Central memory CD4-positive, alpha-beta T cell (primary cell): ENCODE measurements at places on chromosomes 2 and 18.

GRCh38 chr2:189175869-189176433 is 3.6 kb downstream of the COL5A2 start:
- DNase-seq = no peak

GRCh38 chr18:78911751-78912283 is 67.8 kb upstream of the SALL3 start:
- DNase-seq = no peak

GRCh38 chr2:127182626-127183458 is 37.3 kb downstream of the CYP27C1 start:
- no peak for DNase-seq

- DNase-seq = peak; percentile 48
These were observed 972 bp upstream of the DLX2 start for GRCh38 chr2:172103471-172104272.

GRCh38 chr2:22628221-22628620 is 756.8 kb upstream of the KLHL29 start:
- DNase-seq = no peak

DNA sequence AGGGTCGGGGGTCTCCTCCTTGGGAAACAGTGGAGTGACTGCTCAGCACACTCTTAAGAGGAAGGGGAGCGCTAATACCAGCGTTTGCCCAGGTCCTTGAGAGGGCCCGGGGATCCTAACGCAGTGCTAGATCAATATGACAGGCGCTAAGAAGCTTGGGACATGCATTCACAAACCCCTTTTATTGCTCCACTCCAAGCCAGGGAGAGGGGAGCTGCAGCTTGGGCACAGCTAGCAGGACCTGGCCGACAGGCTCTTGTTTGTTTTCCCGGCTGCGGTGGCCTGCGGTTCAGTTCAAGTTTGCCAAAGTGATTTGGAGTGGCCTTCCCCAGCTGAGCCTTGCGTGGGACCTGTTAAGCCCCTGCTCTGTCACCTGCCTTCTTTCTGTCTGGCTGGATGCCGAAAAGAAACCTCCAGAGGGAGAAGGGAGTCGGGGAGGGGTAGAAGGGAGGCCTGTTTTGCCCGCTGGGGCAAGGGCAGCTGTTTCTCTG is 152.1 kb downstream of the GLI2 start:
- DNase-seq = no peak

DNA sequence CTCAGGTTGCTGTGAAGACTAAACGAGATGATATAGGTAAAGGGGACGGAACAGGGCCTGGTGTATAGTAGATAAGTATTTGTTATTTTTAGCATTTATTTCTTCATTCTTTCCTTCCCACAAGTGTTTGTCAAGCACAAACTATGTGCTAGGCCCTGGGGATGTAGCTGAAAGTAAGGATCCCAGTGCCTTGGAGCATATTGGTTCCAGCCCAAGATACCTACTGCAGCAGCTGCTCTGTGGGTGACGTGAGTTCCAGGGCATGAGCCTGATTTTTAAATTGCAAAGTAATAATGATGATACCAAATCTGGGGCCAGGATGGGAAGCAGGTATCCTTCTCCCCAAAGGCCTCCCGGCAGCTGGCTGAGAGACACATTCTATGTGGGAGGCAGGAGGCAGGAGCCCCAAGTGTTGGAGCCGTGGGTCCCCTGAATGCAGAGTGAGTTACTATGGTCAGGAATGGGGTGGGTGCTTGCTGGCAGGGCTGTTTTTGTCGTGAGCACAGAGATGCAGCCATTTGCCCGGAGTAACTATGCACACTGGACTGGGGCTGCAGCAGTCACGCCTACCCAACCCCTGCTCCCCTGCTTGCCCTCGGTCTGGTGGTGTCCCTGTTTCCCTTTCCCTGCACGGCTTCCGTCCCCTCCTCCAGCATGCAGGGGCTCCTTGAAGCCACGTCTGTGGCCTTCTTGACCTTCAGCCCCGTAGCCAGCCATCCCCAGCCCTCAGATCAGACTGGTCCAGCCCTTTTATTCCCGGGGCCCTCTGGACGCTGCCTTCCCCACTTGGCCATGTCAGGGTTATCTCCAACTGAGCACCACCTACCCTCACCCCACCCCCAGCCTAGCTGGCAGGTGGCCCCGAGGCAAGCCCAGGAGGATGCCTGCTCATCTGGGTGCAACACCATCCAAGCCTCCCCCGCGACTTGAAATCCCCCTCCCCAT is 52.4 kb downstream of the INHBB start:
- DNase-seq = no peak

- DNase-seq = no peak
These were observed 83.9 kb downstream of the MARCO start for GRCh38 chr2:119025762-119026351.

DNA sequence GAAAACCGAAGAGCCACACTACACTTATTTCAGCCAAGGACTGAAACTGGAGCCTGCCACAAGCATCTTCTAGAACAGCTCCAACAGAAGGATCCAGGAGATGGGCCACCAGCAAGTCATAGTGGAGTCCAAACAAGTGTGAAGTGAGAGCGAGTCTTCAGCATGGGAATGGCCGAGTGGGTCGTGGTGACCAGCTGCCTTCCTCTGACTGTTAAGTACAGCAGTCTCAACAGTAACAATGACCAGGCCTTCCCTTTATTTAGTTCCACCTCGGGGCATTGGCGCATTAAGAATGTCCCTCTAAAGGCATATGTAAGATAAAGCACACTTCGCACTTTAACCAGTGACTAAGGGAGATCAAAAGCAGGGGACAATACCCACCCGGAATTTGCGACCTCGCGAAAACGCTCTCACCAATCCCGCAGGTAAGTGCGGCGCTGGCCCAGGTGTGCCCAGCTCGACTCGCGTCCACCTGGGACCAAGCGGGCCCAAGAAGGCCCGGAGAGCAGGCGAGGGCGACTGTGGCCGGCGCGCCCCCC is 1.1 kb downstream of the L3MBTL4 start:
- no peak for DNase-seq

DNA sequence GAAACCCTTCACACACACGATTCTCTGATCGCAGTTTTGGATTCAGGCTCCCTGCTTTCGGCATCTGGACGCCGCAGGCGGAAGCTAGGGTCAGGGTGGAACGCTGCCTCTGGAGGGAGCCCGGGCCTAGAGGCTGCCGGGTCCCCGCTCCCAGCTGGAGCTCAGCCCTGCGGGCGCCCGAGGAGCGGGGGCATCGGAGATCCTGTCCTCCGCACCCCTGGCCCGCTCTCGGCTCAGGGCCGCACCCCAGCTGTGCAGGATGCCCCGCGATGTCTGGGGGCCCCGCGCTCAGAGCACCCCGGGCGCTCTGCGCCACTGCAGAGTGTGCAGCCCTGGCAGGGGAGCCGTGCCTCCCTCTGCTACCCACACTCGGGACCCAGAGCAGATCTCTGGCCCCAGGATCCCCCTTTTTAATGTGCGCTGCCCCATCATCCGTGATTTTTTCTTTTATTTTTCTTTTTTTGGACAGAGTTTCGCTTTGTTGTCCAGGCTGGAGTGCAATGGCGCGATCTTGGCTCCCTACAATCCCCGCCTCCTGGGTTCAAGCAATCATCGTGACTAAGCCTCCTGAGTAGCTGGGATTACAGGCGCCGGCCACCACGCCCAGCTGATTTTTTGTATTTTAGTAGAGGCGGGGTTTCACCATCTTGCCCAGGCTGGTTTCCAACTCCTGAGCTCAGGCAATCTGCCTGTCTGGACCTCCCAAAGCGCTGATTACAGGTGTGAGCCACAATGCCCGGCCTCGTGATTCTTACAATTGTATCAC is 54.8 kb upstream of the TUBA3E start:
- DNase-seq = no peak

DNA sequence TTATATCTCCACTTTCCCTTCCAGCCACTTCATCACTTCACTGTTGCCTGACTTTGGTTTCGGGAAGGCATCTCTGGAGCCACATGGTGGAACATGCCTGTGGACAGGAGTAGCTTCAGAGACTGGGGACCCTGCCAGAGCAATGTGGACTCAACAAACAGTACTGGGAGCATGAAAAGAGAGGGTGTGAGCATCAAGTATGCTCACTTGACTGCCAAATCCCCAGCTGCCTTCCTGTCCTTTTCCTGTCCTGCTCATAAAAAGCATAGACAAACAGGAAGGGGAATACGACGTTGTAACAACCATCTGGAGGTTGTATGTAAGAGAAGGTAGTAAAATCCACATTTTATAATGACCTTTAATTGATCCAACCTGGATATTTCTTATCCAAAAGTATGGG is 61.3 kb upstream of the CSRNP3 start:
- no peak for DNase-seq

- DNase-seq = no peak
These were observed 310.3 kb upstream of the CYP26B1 start for GRCh38 chr2:72457801-72458516.

- no peak for DNase-seq
These were observed 9.1 kb downstream of the ASAP2 start for GRCh38 chr2:9215680-9216079.

- no peak for DNase-seq
These were observed 32.7 kb downstream of the SETBP1 start for GRCh38 chr18:44713435-44713834.

- DNase-seq = no peak
These were observed 98.7 kb downstream of the TCF4 start for GRCh38 chr18:55489034-55489986.

GRCh38 chr2:182187130-182187529 is 201.5 kb downstream of the PPP1R1C start:
- no peak for DNase-seq

DNA sequence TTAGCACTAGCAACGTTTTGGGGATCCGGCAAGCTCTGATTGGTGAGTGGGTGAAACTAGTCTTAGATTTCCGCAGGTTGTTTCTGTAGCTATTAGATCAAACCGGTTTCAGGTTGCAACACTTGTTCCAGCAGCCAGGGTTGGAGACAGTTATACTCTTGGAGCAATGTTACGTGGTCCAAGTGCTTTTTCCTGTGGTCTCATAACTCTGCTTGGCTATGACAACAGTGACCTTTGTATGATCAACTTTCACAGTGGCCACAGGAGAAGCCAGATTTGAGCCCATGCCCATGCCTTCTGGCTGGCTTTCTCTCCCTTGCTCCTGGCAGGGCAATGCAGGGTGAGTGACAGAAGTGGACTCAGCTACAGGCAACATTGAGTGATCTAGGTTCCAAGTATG is 84.5 kb upstream of the TAF1B start:
- DNase-seq = no peak
